NCI-H446 (cell line): ENCODE measurements at places on chromosomes 4 and X.
A peak's percentile ranks its signal among the peaks of the same experiment; 100 is the strongest.

DNA sequence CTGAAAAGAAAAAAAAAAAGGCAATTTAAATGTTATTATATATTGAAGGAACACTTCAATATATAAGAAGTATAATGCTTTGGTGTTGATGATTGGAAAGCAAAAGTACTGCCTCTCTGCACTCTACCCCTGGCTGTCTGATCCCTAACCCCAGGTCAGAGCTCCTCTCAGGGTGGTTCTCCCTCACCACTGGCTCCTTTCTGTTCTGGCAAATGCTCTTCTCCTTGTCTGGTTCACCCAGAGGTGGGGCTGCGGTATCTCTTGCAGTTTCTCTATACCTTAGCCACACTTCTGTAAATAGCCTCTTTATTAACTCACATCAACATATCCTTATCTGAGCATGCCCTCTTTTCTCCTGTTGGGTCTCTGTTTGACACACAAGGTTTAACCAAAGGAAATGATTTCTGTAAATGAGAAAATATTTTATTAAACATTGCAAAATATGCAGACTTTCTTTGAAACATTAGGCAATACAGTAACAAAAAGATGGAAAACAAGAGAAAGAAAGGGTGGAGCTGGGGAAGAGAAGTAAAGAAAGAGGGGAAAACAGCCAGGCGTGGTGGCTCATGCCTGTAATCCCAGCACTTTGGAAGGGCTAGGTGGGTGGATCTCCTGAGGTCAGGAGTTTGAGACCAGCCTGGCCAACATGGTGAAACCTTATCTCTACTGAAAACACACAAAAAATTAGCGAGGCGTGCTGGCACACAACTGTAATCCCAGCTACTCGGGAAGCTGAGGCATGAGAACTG lies 45.7 kb downstream of the ING2 start:
- DNase-seq = no peak

GRCh38 chr4:85228264-85228663 lies 246.7 kb upstream of the ARHGAP24 start:
- no peak for DNase-seq

DNA sequence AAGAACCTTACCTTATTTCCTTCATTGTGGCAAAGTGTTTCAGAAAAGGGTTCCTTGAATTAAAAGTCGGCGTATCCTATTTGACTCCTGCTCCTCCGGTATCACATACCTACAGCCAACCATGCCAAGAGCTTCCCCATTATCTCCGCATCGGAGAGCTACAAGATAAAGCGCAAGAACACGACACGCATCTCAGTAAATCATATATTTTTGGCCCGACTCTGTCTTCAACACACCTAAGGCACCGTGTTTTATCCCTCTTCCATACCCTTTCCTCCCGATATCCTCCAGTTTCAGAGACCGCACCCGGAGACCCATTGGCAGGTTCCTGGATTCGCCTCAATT lies 497 bp upstream of the THAP9 start:
- peak; percentile 45 for DNase-seq

DNA sequence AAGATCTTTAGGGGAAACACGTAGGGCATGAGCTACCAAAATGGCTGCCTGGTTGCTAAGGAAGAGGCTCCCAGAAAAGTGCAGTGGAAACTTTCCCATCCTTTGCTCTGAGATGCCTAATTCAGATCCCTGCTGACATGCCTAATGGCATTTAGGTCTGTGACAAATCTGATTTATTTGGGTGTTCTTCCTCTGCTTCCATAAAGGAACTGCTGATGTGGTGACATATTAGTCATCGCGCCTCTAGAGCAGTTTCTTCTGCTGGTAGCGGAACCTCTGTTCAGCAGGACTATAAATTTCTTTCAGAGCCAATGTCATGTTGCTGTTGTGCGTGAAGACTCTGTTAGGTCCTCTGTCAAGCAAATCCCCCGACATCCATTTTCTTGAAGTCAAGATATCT lies 310.0 kb downstream of the PDHA2 start:
- DNase-seq = no peak

DNA sequence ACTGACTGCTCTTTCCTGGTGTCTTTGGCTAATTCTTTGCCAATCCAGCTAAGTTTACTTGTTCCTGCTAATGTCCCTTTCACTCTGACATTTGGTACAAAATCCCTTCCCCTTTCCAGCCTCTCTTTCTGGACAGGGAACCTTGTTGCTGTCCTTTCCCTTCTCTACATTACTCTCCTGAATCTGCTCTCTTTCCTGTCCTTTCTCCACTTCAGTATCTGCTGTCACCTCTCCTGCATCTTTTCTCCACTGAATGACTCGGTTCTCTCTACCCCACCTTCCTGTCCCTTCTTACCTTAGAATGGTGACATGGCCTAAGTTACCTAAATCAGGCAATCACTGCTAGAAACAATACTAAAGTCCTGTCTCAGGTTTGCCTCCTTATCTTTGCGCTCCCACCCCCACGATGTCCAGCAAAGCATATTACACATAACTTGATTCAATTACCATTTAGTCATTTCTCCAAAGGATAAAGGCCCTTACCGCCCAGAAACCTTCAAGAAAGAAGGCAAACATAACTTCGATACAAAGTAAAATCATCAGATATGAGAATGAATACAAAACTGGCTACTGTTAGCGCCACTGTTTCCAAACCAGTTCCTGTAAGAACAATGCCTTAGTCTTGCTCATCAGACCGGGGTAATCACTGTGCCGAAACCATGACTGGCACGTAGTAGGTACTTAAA lies 890 bp downstream of the BOD1L1 start:
- DNase-seq = no peak
